ENCODE measurements at places on chromosomes 5 and 9. TPM values are rescaled to one million over a fixed set of nuclear protein-coding genes. Genes with fewer than 3 reads are reported as not detected.

CNOT8 gene
- total RNA-seq, result 74.7 TPM

ECM2 gene
- total RNA-seq, result 9.0 TPM

ARL14EPL gene
- not detected for total RNA-seq

TBC1D13 gene
- total RNA-seq, result 27.0 TPM

IFNA13 gene
- not detected for total RNA-seq

FBXL7 gene
- total RNA-seq, result 4.9 TPM

NR6A1 gene
- total RNA-seq, result 5.8 TPM
